GM10248 (cell line): ENCODE measurements at places on chromosomes 12 and 14.

DNA sequence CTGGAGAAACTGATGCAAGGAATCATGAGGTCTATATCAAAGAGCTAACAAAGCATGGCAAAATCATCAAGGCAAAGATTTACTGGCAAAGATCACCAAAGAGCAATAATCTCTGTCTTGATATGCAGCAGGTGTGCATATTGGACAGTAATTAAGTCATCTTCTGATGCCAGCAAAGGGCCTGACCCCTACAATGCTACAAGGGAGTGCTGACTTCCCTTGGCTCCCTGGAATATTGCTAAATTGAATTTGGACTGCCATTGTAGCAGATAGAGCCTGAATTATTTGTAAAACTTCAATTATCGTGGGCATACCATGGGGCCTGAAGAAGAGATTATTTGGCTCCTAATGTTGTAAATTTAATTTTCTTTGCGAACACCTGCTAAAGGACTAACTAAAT, 307.9 kb upstream of the SYT1 start:
- DNase-seq: no peak

DNA sequence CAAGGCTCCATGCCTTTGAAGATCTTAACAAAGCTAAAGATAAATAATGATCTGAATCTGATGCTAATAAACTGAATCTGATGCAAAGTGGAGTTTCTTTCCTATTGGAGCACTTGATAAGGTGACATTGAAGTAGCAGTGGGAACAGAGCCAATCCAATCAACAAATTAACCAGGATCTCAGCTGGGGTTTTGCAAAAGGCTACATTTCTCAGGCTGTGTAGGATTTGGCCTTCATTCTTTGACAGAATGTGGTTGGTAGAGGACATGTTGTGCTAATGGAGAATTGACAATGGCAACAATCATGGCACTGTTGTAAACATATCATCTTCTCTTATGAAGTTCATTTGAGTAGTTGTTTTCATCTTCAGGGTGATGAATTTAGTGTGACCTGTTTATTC, 164.9 kb downstream of the CCDC91 start:
- DNase-seq: no peak

DNA sequence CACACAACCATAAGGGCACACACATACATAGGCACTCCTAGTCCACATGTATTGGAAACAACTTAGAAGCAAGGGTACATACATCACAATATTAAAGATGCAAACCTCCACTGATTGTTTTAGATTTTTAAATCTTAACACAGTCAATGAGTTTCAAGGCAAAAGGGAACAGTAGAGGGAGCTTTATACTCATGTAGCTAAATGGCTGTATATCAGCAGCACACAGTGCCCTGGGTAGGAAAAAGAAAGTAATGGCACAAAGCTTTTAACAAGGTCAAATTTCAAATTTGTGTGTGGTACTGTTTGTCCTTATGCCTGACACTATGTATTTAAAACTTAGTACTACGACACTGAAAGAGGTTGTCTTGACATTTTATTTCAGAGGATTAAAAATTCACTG, 262.0 kb downstream of the MED13L start:
- DNase-seq: peak; percentile 17

DNA sequence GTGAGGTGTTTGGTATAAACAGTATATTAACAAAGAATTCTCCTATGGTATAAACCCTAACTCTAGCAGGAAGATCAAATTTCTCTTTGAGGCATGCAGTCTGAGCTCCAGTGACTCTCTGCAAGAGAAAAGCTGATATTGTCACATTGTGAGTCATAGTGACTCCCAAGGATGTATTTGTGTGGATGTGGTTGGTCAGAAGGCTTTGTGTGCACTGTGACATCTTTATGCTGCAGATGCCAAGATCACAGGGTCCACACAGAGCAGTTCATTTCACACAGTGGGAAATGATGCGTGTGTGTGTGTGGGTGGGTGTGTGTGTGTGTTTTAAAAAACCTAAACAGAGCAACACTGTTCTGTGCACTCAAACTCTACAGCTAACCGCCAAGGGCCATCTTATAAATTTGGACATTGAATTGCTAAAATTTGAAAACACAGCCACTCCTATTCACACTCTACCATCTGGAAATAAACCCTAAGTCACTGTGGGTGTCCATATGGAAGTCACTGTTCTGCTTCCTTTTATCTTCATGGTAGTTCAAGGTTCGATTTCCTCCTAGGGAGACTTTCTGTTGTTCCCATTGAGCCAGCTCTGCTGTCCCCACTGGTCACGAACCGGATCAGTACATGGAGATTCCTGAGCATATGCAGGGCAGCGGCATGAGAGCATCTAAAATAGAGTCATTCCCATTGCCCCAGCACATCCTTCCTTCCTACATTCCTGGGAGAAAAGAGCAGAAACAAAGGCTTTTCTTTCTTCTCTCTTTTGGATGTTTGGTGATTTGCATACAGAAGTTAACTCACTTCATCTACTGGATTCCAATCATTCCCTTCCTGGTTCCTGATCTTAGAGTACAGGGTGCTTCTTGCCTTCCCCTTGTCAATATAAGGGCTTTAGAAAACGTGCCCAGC, 727.6 kb downstream of the DIO2 start:
- no peak for DNase-seq

DNA sequence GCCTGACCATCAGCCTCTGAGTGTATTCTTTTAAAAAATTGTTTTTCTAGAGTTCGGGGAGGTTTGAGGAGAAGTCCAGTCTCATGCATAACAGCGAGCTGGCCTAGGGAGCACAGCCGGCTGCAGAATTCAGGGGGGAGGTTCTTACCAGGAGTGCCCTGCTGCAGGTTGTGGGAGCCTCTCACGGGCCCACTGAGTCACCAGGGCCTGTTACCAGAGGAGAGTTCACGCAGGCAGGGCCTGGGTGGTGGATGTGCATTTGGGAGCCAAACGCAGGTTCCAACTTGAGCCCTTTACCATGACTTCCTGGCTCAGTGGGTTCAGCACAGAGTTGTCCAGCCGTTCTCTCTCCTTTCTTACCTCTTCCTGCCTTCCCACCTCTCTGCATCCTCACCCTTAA, 14.4 kb downstream of the CD9 start:
- no peak for DNase-seq

DNA sequence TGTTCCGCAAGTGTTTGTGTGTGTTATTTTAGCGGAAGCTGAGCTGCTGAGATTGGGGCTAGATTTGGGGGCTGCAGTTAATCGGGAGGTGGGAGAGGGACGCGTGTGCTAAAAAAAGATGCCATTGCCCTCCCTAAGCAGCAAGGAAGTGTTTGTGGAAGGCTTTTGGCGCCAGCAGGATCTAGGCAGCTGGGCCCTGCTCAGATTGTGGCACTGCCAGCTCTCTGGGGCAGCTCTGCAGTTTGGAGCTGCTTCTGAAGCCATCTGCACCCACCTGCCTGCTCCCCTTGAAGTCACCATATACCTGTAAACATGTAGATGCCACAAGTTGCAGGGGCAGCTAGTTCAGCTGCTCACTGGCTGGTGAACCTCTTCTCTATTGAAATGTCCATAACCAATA, 28.8 kb downstream of the TPCN1 start:
- DNase-seq: no peak

GRCh38 chr12:121793440-121793837, at the start of gene RHOF:
TSS of gene RHOF (minus strand) at chr12:121793688. CDS start at chr12:121793633, 55 bp downstream.
- DNase-seq: peak; percentile 75

GRCh38 chr12:46674800-46675199, 151.0 kb downstream of the SLC38A4 start:
- DNase-seq: no peak

DNA sequence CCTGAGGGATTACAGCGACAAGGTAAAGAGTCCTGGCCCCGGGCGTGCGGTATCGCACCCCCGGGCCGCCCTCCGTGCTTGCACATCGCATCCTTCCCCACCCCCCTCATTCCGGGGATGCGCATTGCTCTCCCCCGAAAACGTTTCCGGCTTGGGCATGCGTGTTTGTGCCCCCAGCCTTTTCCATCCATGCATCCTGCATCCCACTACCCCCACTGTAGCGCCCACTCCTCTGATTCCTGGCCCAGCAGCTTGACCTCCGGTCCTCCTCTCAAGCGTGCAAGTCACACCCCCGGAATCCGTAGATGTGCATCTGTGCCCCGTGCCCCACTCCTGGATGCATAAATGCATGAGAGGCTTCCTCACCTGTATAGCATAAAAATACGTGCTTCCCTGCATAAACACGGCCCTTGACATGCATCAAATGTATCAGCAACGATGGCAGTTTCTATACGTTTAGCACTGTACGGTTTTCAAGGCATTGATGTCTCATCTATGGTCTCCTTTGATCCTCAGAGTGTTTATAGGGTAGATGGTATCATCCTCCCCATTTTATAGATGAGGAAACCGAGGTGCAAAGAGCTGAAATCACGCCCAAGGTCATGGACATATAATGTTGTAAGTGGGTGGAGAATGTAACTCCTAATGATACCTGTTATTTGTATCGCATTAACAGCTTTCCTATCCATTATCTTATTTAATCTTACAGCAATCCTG, 484 bp downstream of the RIC8B start:
- DNase-seq: peak; percentile 38
